ENCODE measurements at places on chromosomes 13 and 19. TPM values are rescaled to one million over a fixed set of nuclear protein-coding genes. Genes with fewer than 3 reads are reported as not detected.

CFD gene
- 1.3 TPM for total RNA-seq

GRCh38 chr19:49689133-49690078 is at the start of gene ADM5:
Gene ADM5 (plus strand): TSS chr19:49689594. CDS start chr19:49689838, 244 bp downstream.
- DNase-seq: no peak

- no peak for DNase-seq
Measured at GRCh38 chr13:68713394-68713793, 1394.2 kb upstream of the ATXN8OS start.

DNA sequence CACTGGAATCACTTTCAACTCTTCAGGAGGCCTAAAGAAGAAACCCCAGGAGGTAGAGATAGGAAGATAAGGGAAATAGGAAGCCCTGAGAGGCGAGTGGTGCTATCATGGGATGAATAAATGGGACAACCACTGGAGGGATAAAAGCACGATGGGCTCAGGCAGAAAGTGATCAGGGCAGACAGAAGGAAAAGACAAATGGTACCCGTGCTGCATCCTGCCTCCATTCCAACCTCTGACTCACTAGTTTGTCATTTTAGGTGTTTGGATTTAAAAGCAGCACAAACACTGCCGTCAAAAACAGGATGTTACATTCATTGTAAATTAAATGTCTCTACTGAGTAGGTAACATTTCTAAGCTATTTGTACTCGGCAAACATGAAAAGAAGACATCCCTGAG is 314.3 kb upstream of the HTR2A start:
- no peak for DNase-seq

C19orf18 gene
- not detected for total RNA-seq

ATP7B gene
- 11.4 TPM for total RNA-seq

HCST gene
- total RNA-seq: not detected

DNA sequence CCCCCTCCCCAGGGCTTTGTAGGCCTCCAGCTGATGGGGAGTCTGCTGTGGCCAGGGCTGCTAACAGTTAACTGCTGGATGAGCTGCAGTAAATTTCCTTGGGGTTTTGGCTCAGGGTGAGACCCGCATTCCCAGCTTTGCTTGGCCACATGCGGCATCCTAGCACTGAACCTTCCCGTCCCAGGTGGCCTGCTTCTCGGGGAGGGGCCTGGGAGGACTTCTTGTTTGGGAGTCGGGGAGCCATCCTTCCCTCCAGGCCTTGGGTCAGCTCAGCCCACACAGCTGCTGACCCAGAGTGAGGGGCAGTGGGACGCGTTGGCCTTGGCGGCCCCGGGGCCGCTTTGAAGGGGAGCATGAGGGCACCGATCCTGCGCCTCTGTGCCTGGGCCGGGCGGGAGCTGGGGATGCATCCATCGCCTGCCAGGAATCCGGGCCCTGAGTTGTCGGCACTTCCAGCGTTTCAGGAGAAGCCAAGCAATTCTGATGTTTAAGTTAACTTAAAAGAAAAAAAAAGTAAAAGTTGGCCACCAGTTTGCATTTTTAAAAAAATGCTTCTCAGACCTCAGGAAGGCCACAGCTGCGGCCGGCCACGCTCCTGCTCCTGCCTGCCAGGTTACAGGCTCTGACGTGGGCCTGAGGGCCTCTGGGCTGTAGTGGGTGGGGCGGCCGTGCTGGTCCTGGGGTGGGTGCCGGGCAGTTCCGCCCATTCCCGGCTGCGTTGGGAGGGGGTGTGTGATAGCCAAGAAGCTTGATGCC is 27.7 kb downstream of the CRTC1 start:
- no peak for DNase-seq

FGF21 gene
- total RNA-seq: 0.13 TPM

HMG20B gene
- total RNA-seq: 77.8 TPM

DNA sequence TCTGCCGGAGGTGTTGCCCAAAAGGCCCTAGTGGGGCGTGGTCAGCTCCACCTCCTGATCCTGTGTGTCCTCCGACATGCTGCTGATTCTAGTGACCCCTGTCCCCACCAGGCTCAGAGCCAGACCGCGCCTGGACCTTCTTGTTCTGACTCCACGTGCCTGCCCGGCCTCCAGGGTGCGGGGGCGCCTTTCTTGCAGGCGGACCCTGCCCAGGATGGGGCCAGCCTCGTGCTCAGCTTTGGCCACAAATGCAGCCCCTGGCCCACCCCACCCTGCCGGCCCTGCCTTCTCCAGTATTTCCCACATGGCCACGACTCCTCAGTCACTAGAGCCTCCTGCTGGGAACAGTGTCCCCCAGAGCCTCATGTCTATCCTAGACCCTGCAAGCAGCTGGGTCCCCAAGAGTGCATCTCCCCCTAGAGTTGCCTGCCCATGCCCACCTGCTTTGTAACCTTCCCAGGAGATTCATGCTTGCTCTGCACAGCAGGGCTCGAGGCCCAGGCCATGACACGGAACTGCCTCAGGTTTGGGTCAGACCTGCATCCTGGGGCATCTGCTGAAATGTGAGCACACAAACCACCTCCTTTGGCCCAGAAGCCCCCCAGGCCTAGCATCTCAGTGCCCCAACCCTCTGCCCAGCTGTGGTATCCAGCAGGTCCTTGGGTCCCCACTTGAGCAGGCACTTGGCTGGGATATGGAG is 27.0 kb downstream of the TMEM161A start:
- no peak for DNase-seq

- no peak for DNase-seq
Measured at GRCh38 chr13:78596736-78597601, 6.4 kb downstream of the POU4F1 start.

MATK gene
- total RNA-seq: 1.2 TPM

GRCh38 chr19:39052846-39053245 is 20.5 kb upstream of the FBXO27 start:
- DNase-seq: no peak

- no peak for DNase-seq
Measured at GRCh38 chr13:102170305-102170704, 231.5 kb downstream of the FGF14 start.

DNA sequence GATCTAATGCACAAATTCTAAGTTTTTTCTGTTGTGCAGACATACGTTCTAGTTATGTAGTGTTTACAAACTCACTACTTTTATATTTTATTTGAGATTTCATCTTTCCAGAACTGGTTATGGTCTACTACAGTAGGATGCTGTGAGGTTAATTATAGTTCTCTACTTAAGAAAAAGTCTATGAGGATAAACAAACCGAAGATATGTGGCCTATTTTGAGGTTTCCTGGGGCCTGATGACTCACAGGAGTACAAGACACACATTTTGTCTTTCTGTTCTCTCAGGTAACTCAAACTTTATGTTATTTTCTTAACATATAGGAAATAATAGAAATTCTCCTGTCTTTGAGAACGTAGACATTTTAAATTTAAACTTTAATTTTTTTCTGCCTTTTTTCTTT is 45.1 kb downstream of the PCDH20 start:
- DNase-seq: no peak

GRCh38 chr13:105184201-105184600 is 1351.3 kb downstream of the EFNB2 start:
- no peak for DNase-seq

DNA sequence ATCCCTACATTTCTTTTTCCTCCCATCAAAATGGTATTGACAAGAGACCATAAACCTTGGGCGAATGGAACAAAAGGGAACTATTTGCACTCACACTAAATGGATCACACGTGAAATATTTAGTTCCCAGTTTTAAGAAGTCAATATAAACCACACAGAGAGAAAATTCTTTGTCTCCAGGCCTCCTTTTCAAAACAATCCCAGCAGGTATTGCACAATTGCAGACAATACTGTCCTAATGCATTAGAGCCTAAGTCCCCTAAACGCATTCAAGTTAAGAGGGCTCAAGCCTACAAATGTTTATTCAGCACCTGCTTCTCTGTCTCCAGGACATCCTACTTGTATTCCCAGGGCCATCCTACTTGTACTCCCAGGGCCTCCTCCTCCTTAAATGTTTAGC is 1.3 kb upstream of the B3GLCT start:
- DNase-seq: no peak

BEST2 gene
- not detected for total RNA-seq

PSG1 gene
- total RNA-seq: not detected

DNA sequence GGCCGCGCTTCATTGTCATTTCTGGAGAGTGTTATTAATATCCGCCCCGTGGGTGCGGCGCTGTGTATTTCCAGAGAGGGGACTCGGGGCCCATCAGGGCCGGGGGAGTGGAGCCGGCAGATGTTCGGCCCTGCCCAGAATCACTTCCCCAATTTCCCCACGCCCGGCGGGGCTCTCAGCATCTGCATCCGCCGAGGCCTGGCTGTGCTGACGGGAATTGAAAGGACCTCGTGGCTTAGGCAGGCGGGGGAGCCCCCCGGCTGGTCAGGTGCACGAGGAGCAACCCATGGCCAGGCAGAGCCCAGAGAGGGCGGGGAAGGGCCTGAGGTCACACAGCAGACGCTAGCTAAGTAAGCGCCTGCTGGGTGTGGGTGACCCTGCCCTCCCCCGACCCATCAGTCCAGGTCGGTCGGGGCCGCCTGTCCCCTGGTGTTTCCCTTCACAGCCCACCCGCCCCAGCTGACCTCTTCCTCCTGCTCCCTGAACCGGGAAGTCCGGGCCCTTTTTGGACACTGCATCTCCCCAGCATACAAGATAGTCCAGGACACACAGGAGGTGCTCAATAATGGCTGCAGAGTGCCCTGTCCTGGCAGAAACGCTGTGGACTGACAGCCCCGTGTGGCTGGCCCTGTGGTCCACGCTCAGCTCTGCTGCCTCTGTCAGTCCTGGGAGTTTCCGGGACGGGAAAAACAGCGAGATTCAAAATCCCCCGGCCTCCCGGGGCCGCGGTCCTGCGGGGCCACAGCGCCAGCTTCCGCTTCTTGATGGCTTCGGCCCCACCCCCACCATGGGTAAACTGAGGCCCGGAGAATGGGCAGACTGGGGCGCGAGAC is 22.1 kb downstream of the ARID3A start:
- DNase-seq: no peak

MAST1 gene
- total RNA-seq: 0.88 TPM

GRCh38 chr19:43765109-43765876 is 10.5 kb upstream of the SMG9 start:
- DNase-seq: peak; percentile 86

MISP gene
- total RNA-seq: 52.4 TPM

GRCh38 chr13:52127783-52128702 is 830 bp downstream of the NEK5 start:
- DNase-seq: no peak

- no peak for DNase-seq
Measured at GRCh38 chr19:30557212-30557611, 185.0 kb downstream of the ZNF536 start.

GRCh38 chr13:52879950-52880741 is 31.7 kb upstream of the PCDH8 start:
- DNase-seq: no peak

DNA sequence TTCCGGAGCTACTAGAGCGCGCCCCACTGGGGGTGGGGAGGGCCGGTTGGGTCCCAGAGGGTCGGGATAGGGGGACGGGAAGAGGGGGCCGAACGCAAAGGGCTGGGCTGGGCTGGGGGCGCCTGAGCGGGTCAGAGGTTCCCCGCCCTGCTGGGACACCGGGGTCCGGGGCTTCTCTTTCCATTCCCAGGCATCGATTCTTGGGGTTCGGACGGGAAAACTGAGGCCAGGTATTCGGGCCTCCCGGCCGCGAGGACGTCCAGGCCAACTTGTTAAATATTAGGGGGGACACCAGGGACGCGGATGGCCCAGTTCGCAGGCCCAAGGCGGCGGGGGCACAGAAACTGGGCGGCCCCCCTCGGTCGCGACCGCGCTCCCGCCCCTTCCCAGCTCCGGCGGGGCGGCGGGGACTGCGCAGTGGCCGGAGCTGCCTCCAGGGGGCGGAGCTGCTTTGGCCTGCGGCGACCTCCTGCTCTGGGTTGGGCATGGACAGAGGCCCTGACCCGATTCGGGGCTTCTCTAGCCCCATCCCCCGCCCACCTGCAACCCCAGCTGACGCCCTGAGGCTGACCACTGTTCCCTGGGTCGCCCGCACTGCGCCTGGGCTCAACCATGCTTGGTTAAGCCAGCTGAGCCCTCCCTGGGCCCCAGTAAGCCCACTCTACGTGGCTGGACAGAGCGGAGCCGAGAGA is 1.2 kb upstream of the KLF16 start:
- no peak for DNase-seq

ADGRE1 gene
- not detected for total RNA-seq

RAB3A gene
- 0.38 TPM for total RNA-seq

METTL21C gene
- not detected for total RNA-seq

DNA sequence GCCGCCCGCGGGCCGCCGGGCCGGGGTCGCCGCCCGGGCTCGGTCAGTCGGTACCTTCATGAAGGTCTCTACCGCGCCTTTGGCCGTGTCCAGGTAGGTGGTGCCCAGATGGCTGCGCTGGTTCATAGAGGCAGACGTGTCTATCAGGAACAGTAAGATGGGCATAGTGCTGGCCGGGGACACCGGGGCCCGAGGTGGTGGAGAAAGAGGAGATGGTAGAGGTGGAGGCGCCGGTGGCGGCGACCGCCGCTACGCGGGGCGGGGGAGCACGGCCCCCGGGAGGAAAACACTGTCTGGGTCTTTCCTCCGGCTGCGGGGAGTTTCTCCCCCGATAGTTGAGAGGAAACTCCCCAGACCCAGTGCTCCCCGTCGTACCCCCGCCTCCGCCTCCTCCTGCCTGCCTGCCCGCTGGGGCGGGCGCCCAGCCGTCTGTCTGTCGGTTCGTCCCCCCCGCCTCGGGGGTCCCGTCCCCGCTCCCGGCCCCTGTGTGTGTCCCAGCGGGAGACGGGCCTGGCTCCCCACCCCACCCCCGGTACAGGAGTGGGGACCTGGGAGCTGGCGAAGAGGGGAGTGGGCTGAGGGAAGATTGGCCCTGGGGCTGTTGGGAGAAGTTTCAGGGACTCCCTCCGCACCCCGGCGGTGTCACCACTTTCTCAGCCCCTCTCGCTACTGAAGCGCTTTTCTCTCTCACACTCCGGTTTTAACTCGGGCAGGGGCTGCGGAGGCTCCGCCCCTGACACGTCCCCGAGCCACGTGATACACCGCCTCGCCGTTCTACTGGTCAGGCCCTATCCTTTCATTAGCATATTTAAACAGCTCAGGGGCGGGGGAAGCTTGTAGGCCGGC is at the start of gene INTS6:
Gene INTS6, minus strand, starts transcription at position 676 of the 846 bp plus-strand sequence. Its CDS starts 511 bp downstream, at position 165.
- peak; percentile 95 for DNase-seq

LYPD3 gene
- total RNA-seq: 0.33 TPM

GRCh38 chr19:13275016-13275722 is 125.0 kb downstream of the IER2 start:
- DNase-seq: no peak

TMEM59L gene
- 6.5 TPM for total RNA-seq
